ENCODE measurements at places on chromosomes 16 and 17.

- DNase-seq: peak; percentile 38
Observed at GRCh38 chr17:7557775-7558543, 591 bp upstream of the TNFSF13 start.

- no peak for DNase-seq
Observed at GRCh38 chr16:57070424-57070823, 22.0 kb upstream of the CPNE2 start.

- no peak for DNase-seq
Observed at GRCh38 chr17:38620551-38621277, 15.0 kb upstream of the SRCIN1 start.

- DNase-seq: peak; percentile 57
Observed at GRCh38 chr17:32253117-32253611, 12.5 kb upstream of the RHBDL3 start.

DNA sequence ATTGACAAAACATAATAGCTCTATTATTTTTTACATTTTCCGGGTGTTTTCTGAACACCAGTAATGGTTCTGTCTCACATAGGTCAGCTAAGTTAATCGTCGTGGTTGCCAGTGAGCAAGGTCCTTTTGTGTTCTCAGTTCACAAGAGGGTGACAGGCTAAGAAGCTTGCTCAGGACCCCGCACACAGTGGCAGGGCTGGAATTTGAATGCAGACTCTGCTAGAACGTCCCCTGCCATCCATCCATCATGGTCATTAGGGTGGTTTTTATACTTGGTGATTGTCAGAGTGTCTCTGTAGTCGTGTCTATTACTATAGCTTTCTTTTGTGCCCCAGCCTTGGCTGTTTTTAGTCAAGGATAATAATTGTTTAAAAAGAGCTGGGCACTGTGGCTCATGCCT, 176.2 kb downstream of the SNX29 start:
- no peak for DNase-seq

Data from NCI-H2107 (cell line).